ENCODE measurements at places on chromosomes 12 and 14.
A peak's percentile ranks its signal among the peaks of the same experiment; 100 is the strongest.

- no peak for DNase-seq
These were observed 30.1 kb downstream of the TCHP start for GRCh38 chr12:109930028-109930800.

GRCh38 chr12:78797196-78797931, 67.2 kb upstream of the SYT1 start:
- no peak for DNase-seq

GRCh38 chr14:24634158-24634557, at the start of gene GZMB:
TSS of gene GZMB (minus strand) at chr14:24634190. CDS start at chr14:24634160, 30 bp downstream.
- peak; percentile 76 for DNase-seq

GRCh38 chr12:31007153-31007495, 66.5 kb upstream of the DDX11 start:
- DNase-seq, result no peak

DNA sequence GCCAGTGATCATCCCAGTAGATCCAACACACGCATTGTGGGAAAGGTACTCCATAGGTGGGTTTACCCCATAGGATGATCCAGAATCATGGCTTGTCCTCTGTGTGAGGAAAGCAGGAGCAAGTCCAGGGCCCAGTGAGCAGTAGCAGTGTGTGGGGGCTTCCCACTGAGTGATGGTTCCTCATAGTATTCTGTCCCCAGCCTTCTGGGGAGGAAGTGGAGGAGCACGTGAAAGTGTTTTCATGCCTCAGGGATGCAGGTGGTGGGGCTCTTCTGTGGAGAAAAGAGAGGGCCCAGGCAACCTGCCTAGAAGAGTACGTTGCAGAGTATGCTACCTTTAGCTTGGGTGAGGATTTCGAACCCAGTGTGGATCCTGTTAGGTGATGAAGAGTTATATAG, 56.5 kb downstream of the SUSD6 start:
- no peak for DNase-seq

- DNase-seq, result no peak
These were observed 2.0 kb upstream of the PCNX1 start for GRCh38 chr14:70905301-70905700.

GRCh38 chr12:51472984-51473383, 48.4 kb downstream of the SLC4A8 start:
- no peak for DNase-seq

DNA sequence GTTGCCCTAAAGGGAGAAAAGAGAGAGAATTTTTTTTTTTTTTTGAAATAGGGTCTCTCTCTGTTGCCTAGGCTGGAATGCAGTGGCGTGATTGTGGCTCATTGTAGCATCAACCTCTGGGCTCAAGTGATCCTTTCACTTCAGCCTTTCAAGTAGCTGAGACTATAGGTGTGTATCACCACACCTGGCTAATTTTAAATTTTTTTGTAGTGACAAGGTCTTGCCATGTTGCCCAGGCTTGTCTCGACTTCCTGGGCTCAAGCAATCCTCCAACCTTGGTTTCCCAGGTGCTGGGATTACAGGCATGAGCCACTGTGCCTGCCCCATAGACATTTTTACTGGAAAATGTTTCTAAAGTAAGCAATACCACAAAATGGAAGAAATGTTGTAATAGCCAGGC, 36.8 kb downstream of the YARS2 start:
- DNase-seq, result no peak

DNA sequence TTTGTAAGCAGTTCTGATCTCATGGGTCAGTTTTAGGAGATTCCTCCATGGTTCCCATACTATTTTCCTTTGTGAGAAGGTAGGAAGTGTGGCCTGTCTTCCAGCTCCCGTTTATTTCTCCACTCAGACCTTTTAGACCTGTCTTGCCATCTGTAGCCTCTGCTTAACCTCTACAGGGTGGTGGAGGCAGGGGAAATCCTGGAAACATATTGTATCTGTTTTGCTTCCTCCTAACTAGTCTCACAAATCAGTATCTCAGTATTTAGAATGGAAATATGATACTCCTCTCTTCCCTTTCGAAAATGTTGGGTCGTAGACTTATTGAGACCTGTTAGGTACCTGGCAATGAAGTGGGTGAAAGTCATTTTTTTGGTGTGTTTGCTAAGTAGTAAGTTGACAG, 399.4 kb upstream of the RGS6 start:
- no peak for DNase-seq

- DNase-seq, result no peak
These were observed 4.8 kb downstream of the CEP170B start for GRCh38 chr14:104869669-104870367.

DNA sequence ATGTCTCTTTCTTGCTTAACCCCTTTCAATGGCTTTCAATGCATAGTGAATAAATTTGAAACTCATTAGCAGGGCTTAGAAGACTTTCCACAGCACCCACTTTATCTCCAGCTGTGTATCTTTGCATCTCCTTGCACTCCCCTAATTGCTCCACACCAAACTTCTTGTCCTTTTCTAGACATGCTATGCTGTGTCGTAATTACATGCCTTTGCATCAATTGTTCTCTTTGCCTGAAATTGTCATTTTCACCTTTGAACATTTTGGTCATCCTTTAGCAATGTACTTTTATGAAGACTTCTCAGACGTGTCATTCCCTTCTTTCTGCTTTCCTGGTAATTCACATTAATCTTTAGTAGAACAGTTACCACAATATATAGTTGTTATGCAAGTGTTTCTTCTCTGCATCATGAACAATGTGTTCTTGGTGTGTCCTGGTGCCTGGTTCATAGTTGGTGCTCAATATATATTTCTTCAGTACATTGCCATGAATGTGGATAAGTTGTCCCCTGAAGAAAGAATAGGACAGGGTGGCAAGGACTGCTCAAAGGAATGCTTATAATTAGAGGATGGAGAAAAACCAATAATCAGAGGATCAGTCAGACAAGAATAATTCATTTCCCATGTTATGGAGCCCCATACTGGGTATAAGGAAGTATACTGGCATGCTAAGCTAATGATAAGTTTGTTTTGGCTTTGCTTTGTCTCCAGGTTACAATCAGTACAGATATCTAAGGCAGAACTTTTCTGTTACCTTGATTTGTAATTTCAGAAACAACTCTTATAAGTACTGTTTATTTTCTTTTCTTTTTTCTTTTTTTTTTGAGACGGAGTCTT, 27.2 kb downstream of the ARF6 start:
- no peak for DNase-seq

DNA sequence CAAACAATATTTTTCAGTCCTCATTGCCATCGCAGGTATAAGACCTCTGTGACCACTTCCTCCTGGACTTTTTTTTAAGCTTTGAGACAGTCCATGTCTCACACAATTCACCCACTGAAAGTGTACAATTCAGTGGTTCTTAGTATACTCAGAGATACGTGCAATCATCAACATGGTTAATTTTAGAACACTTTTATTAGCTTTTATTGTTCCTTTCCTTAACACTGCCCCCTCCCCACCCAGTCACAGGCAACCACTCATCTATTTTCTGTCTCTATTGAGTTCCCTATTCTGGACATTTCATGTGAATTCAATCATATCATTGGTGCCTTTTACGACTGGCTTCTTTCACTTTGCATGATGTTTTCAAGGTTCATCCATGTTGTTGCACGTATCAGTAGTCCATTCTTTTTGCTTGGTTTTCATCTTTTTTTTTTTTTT, 16.2 kb downstream of the NCKAP5L start:
- no peak for DNase-seq

GRCh38 chr14:100402631-100403030, 79.5 kb downstream of the SLC25A47 start:
- no peak for DNase-seq

DNA sequence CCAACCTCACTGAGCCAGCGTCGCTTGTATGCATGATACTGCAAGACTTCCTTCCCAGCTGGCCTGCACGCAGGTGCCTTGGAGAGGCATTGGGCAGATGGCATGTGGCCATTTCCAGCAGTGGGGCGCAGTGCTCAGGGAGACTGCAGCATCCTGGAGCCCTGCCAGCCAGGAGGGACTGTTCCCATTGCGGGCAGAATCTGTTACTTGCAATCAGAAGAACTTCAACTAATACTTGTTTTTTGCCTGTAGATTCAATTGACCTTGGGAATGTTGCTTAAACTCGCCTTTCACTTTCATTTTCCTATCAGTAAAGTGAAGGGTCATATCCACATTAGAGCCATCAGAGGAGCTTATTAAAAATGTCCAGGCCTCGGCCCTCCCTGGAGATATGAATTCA, 29.8 kb downstream of the ANKRD9 start:
- DNase-seq, result no peak

DNA sequence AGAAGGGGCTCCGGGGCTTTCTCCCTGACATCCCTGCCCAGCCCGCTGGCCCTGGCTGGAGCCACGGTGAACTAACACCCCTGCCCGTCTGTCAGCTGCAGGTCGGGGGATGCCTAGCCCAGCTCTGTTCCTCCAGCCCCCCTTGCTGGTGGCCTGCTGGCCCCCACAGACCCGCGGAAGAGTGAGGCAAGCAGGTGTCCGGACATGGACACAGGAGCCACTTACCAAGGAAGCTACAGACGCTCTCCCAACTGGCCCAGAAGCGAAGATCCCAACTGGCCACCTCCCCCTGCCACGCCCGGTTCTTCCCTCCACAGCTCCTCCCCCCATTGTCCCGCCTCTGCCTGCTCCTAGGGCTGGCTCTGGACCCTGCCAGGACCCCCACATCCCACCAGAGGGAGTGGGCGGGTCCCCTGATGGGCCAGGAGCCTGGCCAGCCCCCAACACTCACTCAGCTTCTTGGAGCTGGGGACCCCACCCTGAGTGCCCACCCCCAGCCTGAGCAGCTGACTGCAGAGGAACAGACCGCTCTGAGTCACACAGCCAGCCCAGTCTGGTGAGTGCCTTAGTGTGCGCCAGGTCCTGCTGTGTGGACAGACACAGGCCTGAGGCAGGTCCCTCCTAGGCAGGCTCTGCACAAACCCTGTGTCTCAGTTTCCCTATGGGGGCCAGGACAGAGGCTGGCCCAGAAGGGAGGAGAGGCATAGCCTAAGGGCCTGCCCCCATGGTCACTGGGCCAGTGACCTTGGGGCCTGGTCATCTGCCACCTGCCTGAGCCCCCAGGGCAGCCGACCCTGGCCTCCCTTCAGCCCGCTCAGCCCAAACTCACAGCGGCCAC, 7.7 kb downstream of the AHNAK2 start:
- no peak for DNase-seq

- no peak for DNase-seq
These were observed 2.4 kb downstream of the ATF7 start for GRCh38 chr12:53623548-53624385.

GRCh38 chr14:106422066-106422465, 895.7 kb downstream of the TMEM121 start:
- DNase-seq, result no peak

DNA sequence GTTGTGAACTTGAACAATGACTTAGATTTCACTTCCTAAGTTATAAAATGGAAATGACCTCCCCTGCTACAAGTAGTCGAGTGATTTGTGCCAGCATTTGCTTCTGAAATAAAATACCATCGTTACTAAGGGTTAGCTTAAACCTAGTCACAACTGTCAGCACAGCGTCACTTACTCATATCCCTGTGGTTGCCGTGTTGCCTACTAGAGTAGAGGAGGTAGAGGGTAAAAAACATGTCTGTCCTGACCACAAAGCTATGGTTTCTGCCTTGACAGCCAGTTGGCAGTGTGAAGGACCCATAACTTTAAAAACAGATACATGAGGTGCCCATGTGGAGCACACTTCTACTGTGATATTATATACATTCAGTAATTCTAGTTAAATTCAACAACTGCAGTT, 234.2 kb upstream of the RGS6 start:
- DNase-seq, result no peak

- DNase-seq, result no peak
These were observed 7.2 kb downstream of the ADAM20 start for GRCh38 chr14:70527501-70528105.

DNA sequence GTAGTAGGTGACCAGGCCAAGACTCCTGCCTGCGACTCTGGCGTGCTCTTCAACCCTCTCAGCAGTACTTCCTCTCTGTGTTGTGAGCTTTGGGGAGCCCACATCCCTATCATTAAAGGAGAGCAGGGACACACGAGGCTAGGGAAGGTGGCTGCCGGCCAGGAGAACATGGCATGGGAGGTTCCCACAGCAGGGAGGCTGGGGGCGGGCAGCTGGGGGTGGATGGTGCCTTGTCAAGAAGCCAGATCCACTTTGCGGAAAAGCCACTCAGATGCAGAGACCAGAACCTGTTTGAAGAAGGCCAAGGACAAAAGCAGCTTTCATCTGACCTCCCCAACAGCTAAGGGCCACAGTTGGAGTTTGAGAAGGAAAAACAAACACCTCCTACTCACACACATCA, 198.6 kb downstream of the BCL11B start:
- no peak for DNase-seq

DNA sequence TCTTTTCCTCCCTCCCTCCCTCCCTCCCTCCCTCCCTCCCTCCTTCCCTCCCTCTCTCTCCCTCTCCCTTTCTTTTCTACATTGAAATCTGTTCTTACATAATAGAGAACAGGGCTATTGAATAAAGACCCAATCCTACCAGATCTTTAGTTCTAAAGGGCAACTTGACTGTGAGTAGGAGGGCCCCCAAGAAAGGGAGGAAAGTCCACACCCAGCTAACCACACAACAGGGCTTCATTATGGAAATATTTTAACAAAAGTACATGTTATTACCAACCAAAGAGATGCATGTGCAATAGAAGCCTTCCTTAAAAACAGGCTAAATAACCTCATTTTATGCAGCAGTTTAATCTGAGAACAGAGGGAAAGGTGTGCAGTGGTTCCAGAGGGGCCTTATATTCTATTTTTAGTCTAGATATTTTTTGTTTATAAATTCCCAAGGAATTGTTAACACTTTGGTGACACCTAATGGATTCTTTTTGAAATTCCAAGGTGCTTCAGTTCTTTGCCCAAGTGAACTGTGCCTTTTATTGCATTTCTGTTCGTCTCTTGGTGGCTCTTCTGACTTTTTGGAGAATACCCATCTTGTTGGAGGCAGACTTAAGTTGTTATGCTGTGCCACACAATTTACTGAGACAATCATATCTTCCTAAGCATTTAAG, 63.0 kb downstream of the GNS start:
- DNase-seq, result no peak

GRCh38 chr14:28375295-28375694, 391.3 kb upstream of the FOXG1 start:
- DNase-seq, result no peak

- DNase-seq, result no peak
These were observed 75.5 kb upstream of the LHX5 start for GRCh38 chr12:113546916-113547863.

- no peak for DNase-seq
These were observed 12.2 kb upstream of the CCDC60 start for GRCh38 chr12:119322301-119322723.

DNA sequence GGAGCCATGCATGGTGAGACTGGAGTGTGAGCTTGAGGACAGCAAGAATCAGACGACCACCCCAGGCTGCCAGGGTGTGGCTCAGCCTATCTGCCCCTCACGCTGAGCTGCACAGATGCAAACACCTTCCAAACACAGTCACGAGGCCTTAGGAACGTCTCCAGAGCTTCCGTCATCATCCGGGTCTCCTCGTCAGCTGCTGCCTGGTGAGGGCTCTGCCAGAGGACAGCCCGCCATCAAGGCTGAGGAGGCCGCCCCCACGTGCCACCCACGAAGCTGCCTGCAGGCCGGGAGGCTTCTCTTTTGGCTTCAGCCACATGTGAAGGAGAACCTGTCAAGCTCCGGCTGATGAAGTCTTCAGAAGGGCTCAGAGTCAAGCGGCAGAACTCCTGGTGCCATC, 13.4 kb downstream of the DDX51 start:
- no peak for DNase-seq

All from activated T-helper 1 cell treated with anti-CD3 and anti-CD28 coated beads, Interleukin-12 subunit alpha, Interleukin-12 subunit beta, Interleukin-2, Interleukin-4 antibody, amounts not matched to agents 30 ng/mL and 10 ng/mL and 1 ng/mL, durations not matched to agents 14 hours and 24 hours and 36 hours (primary cell).